Left hindlimb (tissue), 1 donor: ENCODE measurements at places on chromosomes 13 and 19.

DNA sequence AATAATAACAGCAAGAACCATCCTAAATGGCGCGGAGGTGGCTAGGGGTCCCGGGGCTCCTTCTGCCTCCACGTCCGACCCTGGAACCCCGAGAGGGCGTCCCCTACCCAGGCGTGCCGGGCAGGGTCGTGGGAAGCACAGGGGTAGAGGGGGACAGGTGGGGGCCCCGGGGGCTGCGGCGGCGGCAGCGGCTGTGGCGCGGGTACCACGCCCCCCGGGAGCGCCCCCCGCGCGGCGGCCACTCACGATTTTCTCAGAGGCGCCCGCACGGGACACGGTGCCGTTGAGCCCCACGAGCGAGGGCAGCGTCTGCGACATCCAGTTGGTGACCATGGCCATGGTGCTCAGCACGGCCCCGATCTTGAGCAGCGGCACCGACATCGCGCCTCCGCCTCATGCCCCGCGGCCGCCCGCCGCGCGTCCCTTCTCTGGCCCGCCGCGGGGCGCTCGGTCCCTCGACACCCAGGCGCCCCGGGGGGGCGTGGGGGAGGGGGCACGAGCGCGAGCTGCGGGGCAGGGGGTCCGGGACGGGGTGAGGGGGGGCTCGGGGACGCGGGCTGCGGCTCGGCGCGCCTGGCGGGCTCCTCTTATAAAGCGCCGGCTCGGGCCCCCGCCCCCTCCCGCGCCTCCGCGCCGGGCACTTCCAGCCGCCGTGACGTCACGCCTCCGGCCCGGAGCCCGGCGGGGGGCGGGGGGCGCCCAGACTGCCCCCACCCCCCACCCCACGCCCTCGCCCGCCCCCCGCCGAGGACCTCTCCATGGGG, 22.9 kb downstream of the OLFM2 start:
- DNase-seq, result no peak

GRCh38 chr19:47190167-47190727, 40.8 kb downstream of the BBC3 start:
- peak; percentile 77 for DNase-seq

DNA sequence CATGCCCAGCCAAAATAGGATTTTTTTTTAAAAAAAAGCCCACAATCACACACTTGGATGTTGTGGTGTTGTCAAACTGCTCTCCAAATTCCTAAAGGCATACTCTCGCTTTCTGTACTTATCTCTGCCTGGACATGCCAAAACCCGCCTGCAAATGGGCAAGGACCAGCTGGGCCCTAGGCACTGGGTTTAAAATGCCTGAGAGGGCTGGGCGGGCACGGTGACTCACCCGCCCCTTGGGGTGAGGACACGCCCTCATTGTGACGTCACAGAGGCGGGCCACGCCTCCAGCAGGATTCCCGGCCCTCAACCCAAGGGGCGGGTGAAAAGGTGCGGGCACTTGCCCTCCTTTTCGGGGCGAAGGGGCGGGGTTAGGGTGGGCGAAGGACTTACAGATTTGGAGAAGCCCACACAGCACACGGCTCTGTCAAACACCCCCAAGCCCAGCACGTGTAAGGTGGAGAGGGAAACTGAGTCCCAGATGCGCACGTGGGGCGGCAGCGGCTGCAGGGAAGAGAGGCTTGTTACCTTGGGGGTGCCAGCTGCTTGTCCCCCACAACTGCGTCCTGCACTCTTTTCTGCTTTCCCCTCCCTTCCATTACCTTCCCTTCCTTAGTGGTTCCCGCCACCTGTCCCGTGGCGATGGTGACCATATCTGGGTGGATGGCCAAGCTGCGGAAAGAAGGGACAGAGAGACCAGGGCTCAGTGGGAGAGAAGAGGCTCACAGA, 6.6 kb downstream of the EML2 start:
- DNase-seq, result peak; percentile 70

GRCh38 chr13:44459674-44460073, 86.0 kb downstream of the SERP2 start:
- DNase-seq, result no peak

- no peak for DNase-seq
These were observed 258.2 kb upstream of the STARD13 start for GRCh38 chr13:33543631-33544265.
